HFF-Myc (cell line): ENCODE measurements at places on chromosomes 12 and 14.

DNA sequence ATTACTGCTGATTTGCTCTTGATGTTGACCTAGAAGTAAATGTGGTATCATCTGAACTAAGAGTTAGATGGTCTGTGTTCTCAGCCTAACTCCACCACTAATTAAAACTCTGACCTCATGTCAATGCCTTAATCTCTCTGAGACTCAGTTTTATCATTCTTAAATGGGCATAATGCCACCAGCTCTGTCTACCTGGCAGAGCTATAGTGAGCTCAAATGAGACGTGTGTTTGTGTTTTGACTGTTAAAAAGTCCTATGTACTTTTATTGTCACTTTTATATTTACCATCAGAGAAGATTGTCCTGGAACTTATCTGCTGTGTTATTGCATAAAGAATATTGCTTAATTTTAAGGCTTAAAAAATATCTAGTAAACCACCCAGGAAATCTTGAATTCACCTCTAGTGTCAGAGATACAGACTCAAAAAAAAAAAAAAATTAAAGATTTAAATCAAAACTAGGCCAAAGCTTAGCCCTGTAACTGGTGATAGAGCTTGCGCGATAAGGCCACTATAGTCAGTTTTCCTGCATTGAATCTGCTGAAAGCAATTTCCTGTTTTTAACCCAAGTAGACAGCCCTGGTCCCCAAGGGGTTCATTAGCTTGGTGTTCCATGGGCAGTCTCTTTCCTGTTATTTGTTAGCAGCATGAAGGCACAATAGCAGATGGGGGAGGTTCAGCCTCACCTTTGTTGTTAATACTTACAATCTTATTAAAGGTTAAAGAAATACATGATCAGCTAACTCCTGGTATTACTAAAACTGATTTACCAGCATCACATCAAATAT, 261.8 kb downstream of the ATP23 start:
- no peak for DNase-seq

GRCh38 chr12:75479963-75480461, 543 bp upstream of the GLIPR1 start:
- DNase-seq = no peak

GRCh38 chr12:47193066-47193465, 113.3 kb upstream of the AMIGO2 start:
- DNase-seq = no peak

GRCh38 chr12:122024132-122024785, 2.6 kb downstream of the BCL7A start:
- DNase-seq = no peak

- peak; percentile 92 for DNase-seq
Observed at GRCh38 chr12:12734054-12734453, 16.9 kb downstream of the CDKN1B start.

GRCh38 chr12:47362126-47362705, 282.5 kb upstream of the AMIGO2 start:
- no peak for DNase-seq

- DNase-seq = no peak
Observed at GRCh38 chr14:79502751-79503148, 708.6 kb downstream of the DIO2 start.

DNA sequence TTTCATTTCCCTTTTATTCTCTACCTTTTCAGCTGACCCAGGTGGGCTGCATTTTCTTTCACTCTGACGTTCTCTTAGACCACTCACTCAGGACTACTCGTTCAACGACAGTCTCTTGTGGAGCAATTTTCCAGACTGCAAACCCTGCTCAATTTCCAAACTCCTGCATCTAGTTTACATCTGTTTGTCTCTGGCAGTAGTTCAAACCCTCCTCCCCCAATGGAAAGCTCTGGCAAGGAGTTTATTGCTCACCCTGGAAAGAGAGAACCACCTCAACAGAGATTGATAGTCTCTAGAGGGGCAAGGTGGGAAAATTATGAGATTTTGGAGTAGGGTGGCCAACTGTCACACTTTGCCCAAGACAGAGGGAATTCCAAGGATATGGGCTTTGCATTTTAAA, 130.2 kb downstream of the TSHR start:
- DNase-seq = no peak

DNA sequence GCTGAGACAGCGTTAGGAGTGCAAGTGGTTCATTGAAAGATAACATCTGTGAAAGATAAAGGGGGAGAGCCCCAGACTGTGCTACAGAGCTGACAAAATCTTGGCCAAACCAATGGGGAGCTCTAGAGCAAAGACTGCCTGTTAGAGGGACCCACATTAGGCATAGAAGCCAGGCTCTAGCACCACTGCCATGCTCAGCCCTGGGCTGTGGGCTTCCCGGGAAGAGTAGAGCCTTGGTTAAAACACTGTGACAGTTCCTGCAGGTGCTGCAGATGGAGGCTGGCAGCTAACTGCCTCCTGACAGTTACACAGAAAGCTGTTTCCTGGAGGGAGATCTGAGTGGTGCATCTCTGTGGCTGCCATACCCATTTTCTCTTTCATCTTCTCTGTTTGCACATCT, 23.0 kb downstream of the TSHR start:
- DNase-seq = no peak

- no peak for DNase-seq
Observed at GRCh38 chr14:68364792-68365192, 428.1 kb downstream of the ZFP36L1 start.

- no peak for DNase-seq
Observed at GRCh38 chr12:129719416-129719815, 184.4 kb downstream of the TMEM132D start.

DNA sequence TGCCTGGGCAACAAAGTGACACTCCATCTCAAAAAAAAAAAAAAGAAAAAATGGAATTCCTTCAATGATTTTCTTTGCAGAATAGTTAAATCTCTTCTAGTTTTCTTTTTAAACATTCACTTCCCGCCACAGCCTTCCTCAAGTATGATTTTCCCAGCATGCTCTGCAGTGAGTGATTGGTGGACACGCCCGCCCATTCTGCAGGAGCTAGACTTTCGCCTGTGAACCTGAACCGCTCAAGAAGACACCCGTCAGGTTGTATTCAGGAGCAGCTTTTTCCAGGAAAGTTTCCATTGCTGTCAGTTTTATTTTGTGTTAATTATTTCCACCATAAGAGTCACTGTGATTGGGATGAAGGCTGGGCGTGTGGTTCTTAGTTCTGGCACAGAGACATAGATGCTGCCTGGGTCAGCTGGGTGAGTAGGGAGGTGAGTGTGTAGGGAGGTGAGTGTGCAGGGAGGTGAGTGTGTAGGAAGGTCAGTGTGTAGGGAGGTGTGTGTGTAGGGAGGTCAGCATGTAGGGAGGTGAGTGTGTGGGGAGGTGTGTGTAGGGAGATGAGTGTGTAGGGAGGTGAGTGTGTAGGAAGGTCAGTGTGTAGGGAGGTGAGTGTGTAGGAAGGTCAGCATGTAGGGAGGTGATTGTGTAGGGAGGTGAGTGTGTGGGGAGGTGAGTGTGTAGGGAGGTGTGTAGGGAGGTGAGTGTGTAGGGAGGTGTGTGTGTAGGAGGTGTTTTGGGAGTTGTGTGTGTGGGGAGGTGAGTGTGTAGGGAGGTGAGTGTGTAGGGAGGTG, 76.2 kb downstream of the KIF26A start:
- DNase-seq = no peak

GRCh38 chr12:15589328-15590032, 199.7 kb downstream of the EPS8 start:
- DNase-seq = no peak

- no peak for DNase-seq
Observed at GRCh38 chr14:90184094-90184493, 72.3 kb upstream of the PSMC1 start.

DNA sequence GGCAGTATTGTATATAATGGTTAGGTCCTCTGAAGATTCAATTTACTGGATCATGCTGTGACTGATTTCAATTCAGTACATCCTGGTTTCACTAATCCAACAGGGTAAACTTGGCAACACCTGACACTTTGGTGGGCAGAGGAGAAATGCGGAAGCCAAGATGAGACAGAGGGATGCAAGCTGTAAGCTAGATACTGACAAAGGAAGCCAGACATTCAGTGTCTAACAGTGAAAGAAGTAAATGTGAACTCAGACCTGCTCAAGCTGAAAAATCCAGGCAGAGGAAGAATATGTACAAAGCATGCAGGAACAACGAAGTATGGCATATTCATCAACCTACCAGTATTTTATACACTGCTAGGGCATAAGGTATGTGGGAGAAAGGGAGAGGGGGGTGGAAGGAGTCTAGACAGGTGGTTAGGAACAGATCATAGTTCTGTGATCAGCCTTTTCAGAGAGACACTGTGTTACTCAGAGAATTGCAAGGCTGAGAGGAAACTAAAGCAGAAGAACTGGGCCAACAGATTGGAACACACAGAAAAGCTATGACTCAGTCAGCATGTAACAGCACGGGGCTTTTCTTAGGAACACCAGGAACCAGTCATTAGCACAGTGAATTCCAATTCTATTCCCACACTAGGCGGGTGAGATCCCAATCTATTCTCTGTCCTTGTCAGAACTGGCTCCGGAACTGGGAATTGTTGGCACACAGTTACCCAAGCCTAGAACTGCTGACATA, 40.3 kb downstream of the NELL2 start:
- DNase-seq = no peak

- no peak for DNase-seq
Observed at GRCh38 chr12:65157091-65157490, 12.3 kb upstream of the LEMD3 start.

- no peak for DNase-seq
Observed at GRCh38 chr12:124609041-124609989, 41.9 kb upstream of the NCOR2 start.

DNA sequence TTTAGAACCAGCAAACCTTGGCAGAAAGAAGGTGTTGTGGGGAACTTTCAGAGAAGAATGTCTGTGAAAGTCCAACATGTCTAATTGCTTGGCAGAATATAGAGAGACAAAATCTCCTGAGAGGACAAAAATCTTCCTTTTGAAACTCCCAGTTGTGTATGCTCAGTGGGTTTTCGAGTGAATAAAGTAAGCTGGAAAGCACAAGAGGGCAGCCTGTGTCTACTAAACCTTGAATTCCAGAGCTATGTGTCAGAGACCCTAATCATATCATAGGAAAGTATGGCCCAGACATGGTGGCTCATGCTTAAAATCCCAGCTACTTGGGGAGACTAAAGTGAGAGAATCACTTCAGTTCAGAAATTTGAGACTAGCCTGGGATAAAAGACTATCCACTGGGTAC, 661.2 kb downstream of the SLC16A7 start:
- peak; percentile 52 for DNase-seq

GRCh38 chr14:81765651-81766275, 232.1 kb upstream of the SEL1L start:
- DNase-seq = no peak

GRCh38 chr12:95887311-95887710, 28.6 kb downstream of the SNRPF start:
- DNase-seq = no peak

- no peak for DNase-seq
Observed at GRCh38 chr12:116735951-116736599, 1.8 kb downstream of the SPRING1 start.

DNA sequence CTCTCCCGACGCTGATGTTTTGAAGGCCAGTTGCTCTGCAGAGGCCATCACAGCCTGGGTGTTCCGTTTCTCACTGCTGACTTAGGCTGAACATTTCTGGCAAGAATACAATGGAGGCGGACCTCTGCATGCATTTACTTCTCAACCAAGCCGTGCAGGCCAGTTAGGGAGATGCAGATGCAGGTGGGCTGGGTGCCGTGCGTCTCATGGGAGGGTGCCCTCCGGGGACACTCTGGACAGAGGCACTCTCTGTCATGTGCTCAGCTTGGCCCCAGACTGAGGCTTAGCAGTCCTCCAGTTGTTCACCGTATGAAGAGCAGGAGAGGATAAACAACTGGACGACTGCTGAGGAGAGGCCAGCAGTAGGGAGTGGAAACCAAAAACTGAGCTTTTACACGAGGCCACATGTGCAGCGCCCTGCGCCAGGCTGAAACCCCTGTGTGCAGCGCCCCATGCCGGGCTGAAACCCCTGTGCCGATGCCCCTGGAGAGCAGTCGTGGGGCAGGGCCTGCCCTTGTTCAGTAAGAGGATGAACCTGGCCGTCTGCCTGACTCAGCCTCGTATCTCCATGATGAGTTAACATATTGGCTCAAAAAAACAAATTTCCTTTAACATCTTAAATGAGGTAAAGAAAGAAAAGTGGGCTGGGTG, 32.3 kb downstream of the DDX51 start:
- no peak for DNase-seq

DNA sequence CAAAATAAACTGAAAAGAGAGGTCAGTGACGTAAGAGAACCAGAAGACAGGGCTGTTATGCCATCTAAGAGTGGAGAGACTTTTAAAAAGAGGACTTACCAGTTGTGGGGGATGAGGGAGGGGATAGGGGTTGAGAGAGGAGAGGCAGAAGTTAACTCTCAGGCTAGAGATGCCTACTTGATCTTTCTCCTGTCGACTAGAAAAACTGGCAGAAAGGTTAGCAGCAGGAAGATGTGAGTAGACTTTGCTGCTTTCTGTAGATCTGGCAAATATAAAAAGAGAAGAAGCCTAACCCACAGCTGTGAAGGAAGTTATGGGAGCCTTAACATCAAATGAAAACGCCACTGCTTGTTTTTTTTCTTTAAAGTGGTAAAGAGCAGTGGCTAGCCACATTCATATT, 10.7 kb downstream of the CREBL2 start:
- no peak for DNase-seq

- DNase-seq = no peak
Observed at GRCh38 chr12:93824514-93825500, 147.6 kb downstream of the CRADD start.

GRCh38 chr12:114799574-114800487, 115.9 kb upstream of the TBX3 start:
- DNase-seq = no peak

GRCh38 chr14:78933166-78933565, 763.0 kb downstream of the NRXN3 start:
- no peak for DNase-seq

DNA sequence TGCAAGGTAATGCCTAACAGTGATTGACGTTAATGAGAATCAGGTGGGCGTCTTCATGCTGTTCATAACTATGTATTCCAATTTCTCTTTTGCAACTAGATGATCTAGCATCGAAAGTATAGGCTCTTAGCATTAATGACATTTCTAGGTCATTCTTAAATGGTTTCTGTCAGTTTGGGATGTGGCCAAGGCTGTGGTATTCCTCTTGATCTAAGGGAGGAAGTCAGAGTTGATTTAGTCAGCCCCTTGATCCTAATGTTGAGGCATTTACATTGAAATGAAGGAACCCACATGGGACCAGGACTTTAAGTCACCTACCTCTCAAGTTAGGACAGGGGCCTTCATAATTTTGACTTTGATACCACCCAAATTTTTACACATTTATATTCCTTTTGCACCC, 448.1 kb downstream of the NPAS3 start:
- no peak for DNase-seq

- DNase-seq = no peak
Observed at GRCh38 chr12:73815072-73815645, 722.5 kb upstream of the ATXN7L3B start.

DNA sequence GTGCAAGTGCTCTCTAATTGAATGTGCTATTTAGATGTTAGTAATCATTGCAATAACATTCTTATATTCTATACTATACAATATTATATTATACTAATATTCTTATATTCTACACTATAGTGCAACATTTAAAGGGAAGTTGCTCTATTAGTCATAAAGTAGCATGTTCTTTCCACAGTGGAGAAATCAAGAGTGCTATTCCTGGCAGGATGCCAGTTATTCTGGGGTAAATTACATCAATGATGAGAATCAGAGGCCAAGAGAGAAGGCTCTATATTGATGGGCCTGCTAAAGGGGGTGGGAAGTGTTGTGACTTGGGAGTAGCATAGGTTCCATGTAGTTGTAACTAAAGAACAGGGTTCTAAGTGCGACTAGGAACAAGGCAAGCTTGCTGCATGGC, 121.5 kb downstream of the SLC15A5 start:
- DNase-seq = no peak

- no peak for DNase-seq
Observed at GRCh38 chr12:75432924-75433323, 42.0 kb downstream of the GLIPR1L2 start.
